Upper lobe of right lung (tissue), 1 donor: ENCODE measurements at places on chromosomes 1 and 21.

DNA sequence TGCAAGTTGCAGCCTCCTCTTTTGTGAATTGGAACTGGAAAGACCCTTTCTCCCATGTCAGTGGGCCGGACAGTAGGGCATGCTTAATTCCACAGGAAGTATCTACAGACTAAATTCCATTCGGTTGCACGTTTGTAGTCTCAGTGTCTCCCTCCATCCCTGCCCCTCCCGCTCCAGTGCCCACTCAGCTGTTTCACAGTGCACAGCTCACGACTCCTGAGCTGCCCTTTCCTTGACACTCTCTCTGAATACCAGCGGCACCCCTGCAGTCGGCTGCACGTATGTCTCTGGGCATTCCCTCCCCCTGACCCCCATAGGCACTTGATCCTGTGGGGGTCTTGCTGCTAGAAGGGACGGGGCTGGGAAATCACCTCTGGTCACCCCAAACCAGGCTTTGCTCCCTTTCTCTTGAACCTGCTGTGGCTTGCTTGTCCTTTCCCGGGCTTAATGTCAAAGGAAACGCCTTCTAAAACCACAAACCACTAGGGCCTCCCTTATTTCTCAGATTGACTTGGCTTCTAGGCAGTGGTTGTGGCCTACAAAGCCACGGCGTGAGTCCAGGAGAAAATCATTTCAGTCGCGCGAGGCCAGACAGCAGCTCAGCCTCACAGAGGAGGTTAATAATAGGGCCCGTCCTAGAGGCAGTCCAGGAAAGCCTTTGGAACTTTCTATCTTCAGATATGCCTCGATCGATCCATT, 365.3 kb upstream of the PROX1 start:
- DNase-seq: no peak

- DNase-seq: no peak
These were observed 47.1 kb upstream of the NEK2 start for GRCh38 chr1:211722277-211723175.

DNA sequence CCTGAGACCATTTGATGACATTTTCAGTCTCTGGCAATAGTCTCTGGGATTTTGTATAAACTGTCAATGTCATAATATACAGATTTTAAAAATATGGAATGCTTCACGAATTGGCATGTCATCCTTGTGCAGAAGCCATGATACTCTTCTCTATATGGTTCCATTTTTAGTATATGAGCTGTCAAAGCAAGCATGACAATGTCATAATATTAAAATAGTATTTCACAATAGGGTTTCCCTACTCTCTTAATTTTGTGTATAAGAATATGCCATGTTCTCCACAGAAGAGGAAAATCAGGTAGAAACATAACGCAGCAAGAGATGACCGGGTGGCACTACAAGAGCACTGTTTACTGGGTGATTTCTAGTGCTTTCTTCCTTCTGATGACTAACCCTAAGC, 8.3 kb upstream of the DIPK1A start:
- no peak for DNase-seq

DNA sequence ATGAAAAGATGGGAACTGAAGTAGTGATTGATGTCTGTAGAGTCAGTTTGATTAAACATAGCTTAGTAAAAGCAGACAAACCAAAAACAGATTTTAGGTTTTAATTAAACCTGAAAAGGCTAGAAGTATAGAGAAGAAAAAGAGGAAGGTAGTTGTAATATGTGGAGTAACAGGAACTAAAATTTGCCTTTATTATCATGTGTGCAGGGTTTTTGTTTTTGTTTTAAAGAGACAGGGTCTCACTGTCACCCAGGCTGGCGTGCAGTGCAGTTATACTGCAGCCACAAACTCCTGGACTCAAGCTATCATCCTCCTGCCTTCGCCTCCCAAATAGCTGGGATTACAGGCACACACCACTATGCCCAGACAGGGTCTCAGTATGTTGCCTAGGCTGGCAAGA, 6.0 kb downstream of the TOR1AIP1 start:
- DNase-seq: no peak

DNA sequence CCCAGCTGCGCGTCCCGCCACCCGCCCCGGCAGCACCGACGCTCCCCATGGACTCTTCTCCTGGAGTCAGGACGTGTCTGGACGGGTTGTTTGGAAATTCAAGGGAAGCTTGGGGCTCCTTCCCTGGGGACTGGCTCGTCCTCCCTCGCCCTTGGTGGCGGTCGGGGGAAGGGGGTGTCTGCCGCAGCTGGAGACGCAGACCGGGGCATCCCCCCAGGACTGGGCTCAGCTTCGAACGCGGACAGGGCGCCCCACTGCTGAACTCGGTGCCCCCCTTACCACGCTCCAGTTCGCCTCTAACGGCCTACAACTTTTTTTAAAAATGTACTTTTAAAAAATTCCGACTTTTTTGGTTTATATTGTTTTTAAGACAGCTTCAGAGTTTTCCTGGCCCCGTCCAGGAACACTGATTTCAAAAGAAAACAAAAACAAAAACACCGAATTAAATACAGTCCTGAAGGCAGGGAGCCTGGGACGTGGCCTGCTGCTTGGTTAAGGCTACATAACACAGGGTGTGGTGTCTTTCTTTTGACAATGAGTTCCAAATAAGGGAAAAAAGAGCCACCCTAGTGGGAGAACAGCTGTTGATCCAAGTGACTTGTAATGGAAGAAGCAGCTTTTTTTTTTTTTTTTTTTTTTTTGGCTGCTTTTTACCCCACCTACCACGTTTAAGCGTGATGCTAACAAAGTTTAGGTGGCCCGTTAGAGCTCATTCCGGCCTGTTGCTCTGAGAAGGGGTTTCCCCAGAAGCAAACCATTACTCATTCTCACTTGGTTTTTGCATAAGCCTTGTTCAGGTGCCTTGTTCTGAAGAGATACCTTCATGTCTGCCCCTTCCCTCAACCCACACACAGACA, 862 bp upstream of the DIPK1A start:
- DNase-seq: no peak
